ENCODE measurements at places on chromosomes 12 and 14.

DNA sequence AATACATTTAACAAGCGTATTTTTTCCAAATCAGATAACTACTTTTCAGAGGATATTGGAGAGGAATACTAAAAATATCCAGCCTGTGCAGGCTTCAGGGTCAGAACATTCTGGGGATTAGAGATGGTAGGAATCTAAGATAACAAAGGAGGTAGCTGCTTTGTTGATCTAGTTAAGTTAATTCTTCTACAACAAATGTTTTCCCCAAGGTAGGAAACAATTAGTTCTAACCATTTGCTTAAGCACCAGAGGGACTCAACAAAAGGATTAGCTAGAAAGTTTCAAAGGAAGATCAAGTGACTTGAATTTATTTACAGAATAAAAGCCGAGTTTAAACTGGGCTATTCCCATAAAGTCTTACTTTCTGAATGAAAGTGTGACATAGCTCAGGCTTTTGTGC is 524.2 kb downstream of the TMTC2 start:
- no peak for DNase-seq

GRCh38 chr14:20679907-20680306 is 4.5 kb upstream of the RNASE4 start:
- DNase-seq = no peak

- peak; percentile 63 for DNase-seq
Observed at GRCh38 chr12:4272424-4273272, 914 bp upstream of the CCND2 start.

DNA sequence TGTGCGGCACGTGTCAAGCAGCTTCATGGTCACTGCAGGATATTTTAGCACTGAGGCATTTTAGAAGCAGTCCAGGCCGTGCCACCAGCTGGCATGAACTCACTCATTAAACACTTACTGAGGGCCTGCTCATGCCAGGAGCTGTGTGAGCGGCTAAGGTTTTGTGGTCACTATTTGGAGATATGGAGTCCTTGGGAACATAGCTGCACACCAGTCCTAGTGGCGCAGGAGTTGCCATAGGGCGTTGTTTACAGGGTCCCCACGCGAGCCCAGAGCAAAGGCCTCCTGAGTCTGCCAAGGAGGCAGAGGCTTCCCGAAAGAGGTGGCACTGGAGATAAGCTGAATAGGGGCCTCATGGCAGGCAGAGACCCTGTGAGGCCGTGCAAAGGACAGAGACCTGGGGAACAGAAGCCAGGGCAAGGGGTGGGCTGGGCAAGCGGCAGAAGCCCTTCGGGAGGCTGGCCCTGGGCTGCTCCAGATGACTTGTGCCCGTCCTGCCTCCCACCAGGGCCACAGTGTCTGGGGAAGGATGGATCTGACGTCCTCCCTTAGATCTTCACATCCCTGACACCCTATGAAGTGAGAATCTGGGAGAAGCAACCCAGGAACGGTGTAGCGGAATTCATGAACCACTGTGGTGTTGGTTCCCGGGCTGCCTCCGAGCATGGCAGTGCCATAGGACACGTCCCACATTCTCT is 38.9 kb downstream of the SFSWAP start:
- no peak for DNase-seq

DNA sequence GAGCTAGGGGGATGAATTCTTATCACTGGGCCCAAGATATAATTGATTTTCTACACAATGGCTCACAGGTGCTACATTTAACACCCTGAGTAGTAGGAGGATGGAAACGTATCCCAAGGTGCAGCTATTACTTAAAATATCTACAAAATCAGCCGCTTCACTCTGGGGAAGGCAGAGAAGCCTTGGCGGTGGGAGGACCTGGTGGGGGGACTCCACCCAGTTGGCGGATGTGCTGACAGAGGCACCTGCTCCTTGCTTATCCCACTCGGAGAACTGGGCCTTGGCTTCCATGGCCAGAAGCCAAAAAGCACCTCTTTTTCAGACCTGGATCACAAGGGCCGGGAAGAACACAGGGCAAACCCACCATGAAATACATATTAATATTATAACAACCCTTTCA is 106.3 kb downstream of the OTX2 start:
- DNase-seq = no peak
